Osteoblast (primary cell): ENCODE measurements at places on chromosomes 7 and 10. TPM values are rescaled to one million over a fixed set of nuclear protein-coding genes. Genes with fewer than 3 reads are reported as not detected.

DNA sequence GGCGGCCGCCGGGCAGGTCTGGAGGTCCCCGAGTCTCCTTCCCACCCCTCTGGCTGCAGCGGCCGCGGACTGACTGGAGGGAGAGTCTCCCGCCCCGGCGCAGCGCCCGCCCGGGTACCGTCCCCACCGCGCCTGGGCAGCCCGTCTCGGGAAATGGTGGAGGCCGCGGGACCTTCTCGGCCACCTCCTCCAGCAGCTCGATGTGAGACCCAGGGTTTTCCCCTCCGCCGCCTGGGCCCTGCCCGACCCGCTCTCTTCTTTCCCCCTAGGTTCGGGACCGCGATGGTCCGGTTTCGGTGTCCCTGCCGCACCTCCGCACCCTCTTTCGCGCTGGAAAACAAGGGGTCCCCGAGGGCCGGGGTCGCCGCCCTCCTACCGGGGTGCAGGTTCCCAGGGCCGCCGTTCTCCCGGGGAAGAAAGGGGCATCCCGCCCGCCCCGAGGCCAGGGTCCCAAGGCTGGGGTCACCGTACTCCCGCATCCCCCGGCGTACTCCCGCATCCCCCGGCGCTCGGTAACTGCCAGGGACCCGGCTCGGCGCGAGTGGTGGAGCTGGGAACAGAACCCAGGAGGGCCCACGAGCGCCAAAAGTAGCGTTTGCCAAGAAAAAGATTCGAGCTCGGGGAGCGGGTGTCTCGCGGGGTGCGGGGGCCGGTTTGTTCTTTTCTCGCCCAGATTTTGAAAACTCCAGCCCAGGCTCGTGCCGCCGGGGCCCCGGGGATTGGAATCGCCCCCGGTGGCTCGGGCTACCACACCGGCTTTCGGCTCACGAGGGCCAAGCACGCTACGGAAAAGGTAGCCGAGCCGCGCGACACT, 3.4 kb downstream of the TNRC18 start:
- peak overlapping the region; percentile 71 for H3K27ac ChIP-seq
- peaks cover 21% of the 10 kb centered on the region for H3K4me1 ChIP-seq
- H3K4me3 ChIP-seq = peak overlapping the region; percentile 96
- H3K36me3 ChIP-seq = no peaks in the 10 kb centered on the region
- DNase-seq = peak; percentile 91

Gene PTPN20
- 8.0 and 9.1 TPM in 2 replicates for total RNA-seq

DNA sequence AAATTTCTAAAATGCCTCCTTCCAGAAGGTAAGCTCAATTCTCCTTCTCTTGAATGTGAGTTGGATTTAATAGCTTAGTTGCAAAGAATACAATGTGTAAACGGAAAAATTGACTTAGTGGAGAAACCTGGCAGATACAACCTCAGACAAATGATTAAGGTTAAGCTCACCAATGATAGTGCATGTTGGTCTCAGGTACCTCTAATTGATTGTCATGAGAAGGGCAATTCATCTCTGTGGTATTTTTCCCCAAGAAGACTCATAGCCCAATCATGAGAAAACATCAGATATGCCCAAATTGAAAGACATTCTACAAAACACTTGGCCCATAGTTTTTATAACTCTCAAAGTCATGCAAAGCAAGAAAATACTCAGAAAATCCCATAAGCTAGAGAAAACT, 36.2 kb upstream of the TMEM106B start:
- no peaks in the 10 kb centered on the region for H3K36me3 ChIP-seq
- no peak overlapping the region for H3K4me3 ChIP-seq
- no peak for DNase-seq
- no peaks in the 10 kb centered on the region for H3K4me1 ChIP-seq
- H3K27ac ChIP-seq = no peak overlapping the region
- no peaks in the 10 kb centered on the region for H3K27me3 ChIP-seq

- no peak overlapping the region for H3K4me3 ChIP-seq
- H3K27me3 ChIP-seq = no peaks in the 10 kb centered on the region
- H3K36me3 ChIP-seq = no peaks in the 10 kb centered on the region
Observed at GRCh38 chr7:27916372-27916771, 176.4 kb downstream of the TAX1BP1 start.

GRCh38 chr7:122983261-122983660, 12.2 kb downstream of the TAS2R16 start:
- H3K4me3 ChIP-seq = no peak overlapping the region
- H3K27me3 ChIP-seq = no peaks in the 10 kb centered on the region

GRCh38 chr7:95631527-95631926, 35.2 kb upstream of the PDK4 start:
- H3K27me3 ChIP-seq = no peaks in the 10 kb centered on the region
- H3K27ac ChIP-seq = no peak overlapping the region
- peaks cover 9% of the 10 kb centered on the region for H3K4me1 ChIP-seq
- no peak for DNase-seq
- no peaks in the 10 kb centered on the region for H3K36me3 ChIP-seq

Gene LMTK2
- total RNA-seq = 11.5 and 14.1 TPM in 2 replicates

Gene GBX1
- not detected in 2 replicates for total RNA-seq

DNA sequence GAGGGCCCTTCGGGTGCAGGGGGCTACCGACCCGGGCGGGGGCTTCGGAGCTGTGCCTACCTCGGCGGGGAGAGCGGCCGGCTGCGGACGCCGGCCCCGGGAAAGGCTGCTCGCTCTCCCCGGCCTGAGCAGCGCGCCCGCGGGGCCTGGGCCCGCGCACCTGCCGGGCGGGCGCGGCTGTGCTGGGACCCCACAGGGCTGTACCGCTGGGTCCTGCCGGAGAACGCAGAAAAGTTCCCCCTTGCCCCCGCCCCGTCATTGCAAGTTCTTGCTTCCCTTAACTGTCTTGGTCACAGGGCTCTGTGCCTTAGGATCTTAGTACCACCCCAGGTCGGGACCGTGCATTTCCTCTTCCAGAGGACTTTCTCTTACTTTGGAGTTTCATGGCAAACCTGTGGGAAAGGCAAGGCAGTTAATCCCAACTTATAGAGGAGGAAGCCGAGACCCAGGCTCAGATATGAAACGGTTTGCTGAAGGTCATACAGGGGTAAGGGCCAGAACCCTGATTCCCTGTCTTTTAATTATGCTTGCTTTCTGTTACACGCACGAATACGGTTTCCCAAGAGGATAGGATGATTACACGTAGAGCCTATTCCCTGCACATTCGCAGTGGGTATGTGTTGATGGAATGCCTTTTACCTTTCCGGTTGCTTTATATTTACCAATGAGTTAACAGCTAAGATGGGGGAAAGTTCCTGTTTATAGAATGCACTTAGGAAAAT, 652 bp downstream of the PCGF5 start:
- no peak for DNase-seq
- no peaks in the 10 kb centered on the region for H3K36me3 ChIP-seq
- H3K4me1 ChIP-seq = peaks cover 24% of the 10 kb centered on the region
- H3K27ac ChIP-seq = peak overlapping the region; percentile 67
- no peaks in the 10 kb centered on the region for H3K27me3 ChIP-seq
- H3K4me3 ChIP-seq = peak overlapping the region; percentile 76

DNA sequence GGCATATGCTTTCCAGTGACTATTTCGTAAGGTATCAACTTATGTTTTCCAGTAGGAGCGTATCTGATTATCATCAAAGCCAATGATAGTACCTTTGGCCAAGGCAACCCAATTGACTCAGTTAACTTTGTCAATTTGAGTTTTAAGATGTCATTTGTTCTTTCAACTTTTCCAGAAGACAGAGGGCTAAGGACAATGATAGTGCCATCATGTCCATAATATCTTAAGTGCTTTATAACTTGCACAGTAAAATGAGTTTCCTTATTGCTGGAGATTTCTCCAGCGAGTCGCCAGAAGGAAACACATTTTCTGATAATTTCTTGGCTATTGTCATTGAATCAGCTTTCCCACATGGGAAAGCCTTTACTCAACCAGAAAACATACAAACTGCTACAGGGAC, 35.0 kb downstream of the ANTXRL start:
- peaks cover 17% of the 10 kb centered on the region for H3K27me3 ChIP-seq
- DNase-seq = no peak
- no peak overlapping the region for H3K4me3 ChIP-seq

Gene SLC13A1
- total RNA-seq = not detected in 2 replicates

Gene RBP3
- not detected in 2 replicates for total RNA-seq

Gene SEMA3E
- 0.29 and 1.4 TPM in 2 replicates for total RNA-seq

Gene ZP3
- 3.5 and 6.2 TPM in 2 replicates for total RNA-seq

Gene PGAM2
- 0.29 and 0.36 TPM in 2 replicates for total RNA-seq

Gene TRIM8
- total RNA-seq = 107 and 126 TPM in 2 replicates

DNA sequence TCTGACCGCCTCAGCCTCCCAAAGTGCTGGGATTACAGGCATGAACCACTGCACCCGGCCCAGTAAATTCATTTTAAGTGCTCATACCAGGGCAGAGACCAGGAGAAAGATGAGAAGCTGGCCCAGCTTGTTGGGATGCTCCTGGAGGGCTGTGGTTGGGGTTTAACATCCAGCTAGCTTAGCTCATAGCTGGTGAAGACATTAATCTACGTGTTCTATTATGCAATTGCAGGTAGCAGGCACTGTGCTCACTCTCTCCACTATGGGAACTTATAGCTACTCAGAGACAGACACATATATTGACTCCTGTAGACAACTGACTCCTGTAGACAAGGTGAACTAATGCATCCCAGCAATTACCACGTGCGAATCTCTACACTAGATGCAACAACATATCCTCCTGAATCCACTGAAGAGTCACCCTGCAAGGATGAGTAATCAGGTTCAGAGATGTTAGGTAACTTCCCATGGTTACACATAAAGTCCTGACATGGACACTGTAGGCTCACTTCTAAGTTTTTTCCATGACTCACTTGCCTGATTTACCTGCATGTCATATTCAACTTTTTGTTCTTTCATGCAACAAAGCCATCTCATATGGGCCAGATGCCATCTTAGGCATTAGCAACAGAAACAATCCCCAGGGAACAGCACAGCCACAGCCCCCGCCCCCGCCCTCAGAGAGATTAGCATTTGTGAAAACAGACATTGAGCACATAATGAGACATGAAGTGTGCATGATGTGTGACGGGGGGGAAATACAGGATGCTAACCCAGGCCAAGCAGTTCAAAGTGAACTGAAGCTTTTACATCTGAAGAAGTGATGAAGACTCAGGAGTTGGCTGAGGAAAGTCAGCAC, 37.2 kb downstream of the ERLIN1 start:
- no peak overlapping the region for H3K27ac ChIP-seq
- H3K4me3 ChIP-seq = no peak overlapping the region
- DNase-seq = no peak
- H3K36me3 ChIP-seq = peaks cover 40% of the 10 kb centered on the region

- DNase-seq = no peak
- no peak overlapping the region for H3K27ac ChIP-seq
- H3K4me1 ChIP-seq = no peaks in the 10 kb centered on the region
Observed at GRCh38 chr7:96538632-96539031, 171.0 kb downstream of the SEM1 start.

DNA sequence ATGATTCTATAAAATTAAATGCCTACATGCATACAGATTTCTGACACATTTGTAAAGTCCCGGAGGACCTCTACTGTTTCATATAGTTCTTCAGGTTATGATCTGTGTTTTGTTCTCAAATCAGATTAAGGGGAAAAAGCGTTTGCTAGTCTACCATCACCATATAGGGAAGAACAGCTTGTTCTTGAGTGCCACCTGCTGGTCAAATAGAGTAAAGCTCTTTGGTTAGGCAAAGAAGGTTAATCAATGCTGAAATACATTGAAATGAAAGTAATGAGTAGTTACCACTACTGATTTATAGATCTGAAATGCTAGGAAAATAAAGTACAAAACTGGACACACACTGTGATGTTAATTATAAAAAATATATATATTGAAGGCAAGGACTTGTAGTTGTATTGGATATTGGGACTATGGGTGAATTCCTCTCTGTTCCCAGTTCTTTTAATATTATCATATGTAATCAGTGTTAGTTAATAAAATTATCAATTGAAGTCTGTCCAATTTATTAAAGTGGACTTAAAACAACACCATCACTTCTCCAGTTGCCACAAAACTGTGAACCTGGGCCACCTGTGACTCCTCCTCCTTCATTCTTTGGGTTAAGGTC, 72.6 kb upstream of the PDLIM1 start:
- no peak overlapping the region for H3K4me3 ChIP-seq
- H3K27ac ChIP-seq = no peak overlapping the region
- DNase-seq = peak; percentile 81
- peaks cover 6% of the 10 kb centered on the region for H3K27me3 ChIP-seq
- no peaks in the 10 kb centered on the region for H3K36me3 ChIP-seq

Gene STEAP1
- total RNA-seq = 39.1 and 45.4 TPM in 2 replicates

GRCh38 chr10:102557569-102557968, 53.8 kb downstream of the SUFU start:
- H3K27ac ChIP-seq = no peak overlapping the region
- no peaks in the 10 kb centered on the region for H3K27me3 ChIP-seq
- H3K4me3 ChIP-seq = no peak overlapping the region
- H3K36me3 ChIP-seq = no peaks in the 10 kb centered on the region
